ENCODE measurements at places on chromosomes 2 and 18. TPM values are rescaled to one million over a fixed set of nuclear protein-coding genes. Genes with fewer than 3 reads are reported as not detected.

DNA sequence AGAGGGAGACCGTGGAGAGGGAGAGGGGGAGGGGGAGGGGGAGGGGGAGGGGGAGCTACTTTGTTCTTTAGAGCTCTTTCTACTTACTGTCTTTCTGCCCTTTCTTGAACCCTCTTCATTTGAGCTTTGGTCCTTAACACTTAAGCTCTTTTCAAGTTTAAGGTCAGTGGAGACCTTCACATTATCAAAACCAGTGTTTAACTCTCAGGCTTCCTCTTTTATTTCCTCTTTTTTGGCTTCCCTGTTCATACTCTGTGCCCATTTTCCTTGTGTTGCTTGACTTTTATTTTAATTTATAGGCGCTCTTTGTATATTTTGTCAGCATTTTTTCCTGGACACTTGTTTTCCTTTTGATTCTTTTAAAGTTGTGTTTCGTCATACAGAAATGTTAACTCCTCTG, 37.1 kb downstream of the ACSL3 start:
- no peak for DNase-seq
- H3K4me3 ChIP-seq = no peak overlapping the region
- H3K36me3 ChIP-seq = no peaks in the 10 kb centered on the region
- no peak overlapping the region for H3K27ac ChIP-seq
- H3K4me1 ChIP-seq = peaks cover 16% of the 10 kb centered on the region

DNA sequence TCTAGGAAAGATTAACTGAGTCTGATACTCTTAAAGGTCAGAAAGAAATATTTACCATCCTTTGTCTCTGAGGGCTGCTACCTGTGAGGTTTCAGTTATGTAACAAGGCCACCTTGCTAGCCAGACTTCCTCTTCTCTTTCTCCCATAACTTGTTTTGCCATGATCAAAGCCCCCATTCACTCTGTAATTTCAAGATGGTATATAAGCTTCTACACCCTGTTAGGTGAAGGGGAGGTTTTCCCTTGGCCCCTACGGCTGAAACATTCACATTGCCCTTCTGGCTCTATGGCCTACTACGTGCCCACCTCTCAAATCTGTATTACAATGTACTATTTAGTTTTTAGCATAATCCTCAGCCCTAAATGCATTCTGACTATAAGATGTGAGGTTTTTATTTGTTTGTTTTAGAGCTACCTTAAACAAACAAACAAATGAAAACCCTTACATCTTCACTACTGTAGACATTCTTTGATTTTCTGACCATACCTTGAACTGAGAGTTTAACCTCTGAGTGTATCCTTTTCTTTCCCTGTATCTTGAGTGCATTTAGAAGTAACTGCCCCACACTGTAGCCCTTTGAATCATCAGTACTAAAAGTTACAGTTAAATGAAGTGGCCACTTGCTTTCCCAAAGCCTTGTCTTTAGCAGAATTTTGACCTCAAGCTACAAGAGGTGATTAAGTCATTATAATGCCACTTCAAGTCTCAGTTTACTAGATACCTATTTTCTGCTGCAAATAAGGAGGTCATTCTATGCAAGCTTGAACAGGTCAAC, 332.2 kb downstream of the SOCS6 start:
- no peak for DNase-seq
- H3K4me1 ChIP-seq = no peaks in the 10 kb centered on the region
- H3K27me3 ChIP-seq = no peaks in the 10 kb centered on the region
- no peak overlapping the region for H3K27ac ChIP-seq
- no peak overlapping the region for H3K4me3 ChIP-seq

The ASB18 gene
- not detected for total RNA-seq

GRCh38 chr18:34018336-34018735, 206.4 kb downstream of the NOL4 start:
- DNase-seq = no peak
- no peak overlapping the region for H3K27ac ChIP-seq
- H3K4me1 ChIP-seq = no peaks in the 10 kb centered on the region
- H3K27me3 ChIP-seq = no peaks in the 10 kb centered on the region
- no peaks in the 10 kb centered on the region for H3K36me3 ChIP-seq
